ENCODE measurements at places on chromosomes 12 and 14.
A peak's percentile ranks its signal among the peaks of the same experiment; 100 is the strongest.

GRCh38 chr12:126487431-126487980, 1422.3 kb downstream of the AACS start:
- DNase-seq = no peak

GRCh38 chr12:64404470-64405256, 471 bp downstream of the XPOT start:
- DNase-seq = peak; percentile 97

- no peak for DNase-seq
Observed at GRCh38 chr14:69797573-69798338, 715 bp upstream of the SLC10A1 start.

DNA sequence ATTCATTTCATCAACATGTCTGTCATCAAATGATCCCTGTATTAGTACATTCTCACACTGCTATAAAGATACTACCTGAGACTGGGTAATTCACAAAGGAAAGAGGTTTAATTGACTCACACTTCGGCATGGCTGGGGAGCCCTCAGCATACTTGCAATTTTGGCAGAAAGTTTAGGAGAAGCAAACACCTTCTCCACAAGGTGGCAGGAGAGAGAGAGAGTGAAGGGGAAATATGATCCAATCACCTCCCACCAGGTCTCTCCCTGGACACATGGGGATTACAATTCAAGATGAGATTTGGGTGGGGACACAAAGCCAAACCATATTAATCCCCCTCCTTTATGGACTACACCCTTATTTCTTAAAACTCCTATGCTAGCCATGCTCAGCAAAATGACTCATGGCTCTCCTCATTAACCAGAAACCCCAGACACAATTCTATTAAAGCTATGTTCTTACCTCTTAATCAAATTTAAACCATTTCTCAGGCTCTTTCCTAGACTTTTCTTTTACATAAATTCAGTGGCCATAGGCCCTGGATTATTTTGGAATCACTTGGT, 932.3 kb downstream of the FLRT2 start:
- peak; percentile 25 for DNase-seq

- no peak for DNase-seq
Observed at GRCh38 chr12:51049525-51049924, 1.4 kb downstream of the LETMD1 start.

GRCh38 chr12:25207846-25208245, 12.8 kb downstream of the ETFRF1 start:
- DNase-seq = no peak

DNA sequence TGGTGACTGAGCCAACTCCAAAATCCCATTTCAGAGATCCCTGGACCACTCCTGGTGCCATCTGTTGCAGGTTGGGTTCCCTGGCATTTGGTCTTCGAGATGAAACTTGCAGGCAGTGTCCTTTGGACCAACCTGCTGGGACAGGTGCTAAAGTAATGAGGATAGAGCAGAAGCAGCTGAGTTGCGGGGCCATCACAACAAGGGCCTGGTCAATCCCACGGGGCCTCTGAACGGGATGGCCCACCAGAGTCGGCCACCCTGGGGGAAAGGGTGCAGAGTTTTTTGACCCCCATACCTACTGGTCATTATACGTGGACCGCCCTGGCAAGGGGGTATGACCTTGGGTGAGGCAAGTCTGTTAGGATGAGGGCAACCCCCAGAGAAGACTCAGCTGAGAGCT, 39.3 kb downstream of the DLK1 start:
- DNase-seq = no peak

DNA sequence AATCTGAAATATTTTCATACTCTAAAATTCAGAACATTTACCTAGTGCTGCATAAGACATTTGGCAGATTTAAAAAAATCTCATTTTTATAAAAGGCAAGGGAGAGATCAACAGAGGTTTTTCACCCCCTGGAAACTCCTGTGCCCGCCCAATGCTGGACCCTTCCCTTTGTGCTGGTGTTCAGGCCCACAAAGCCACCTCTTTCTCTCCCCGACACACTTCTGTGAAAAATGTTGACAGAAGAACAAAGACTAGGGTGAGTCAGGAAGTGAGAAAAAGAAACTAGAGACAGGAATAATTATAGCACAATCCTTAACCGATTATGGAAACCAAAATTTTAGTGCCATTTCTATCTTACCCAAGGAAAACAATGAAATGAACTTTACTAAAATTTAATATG, 197.7 kb upstream of the STXBP6 start:
- DNase-seq = no peak

All from fibroblast of upper back skin (primary cell).